Stimulated activated CD4-positive, alpha-beta T cell treated with anti-CD3 and anti-CD28 coated beads, Interleukin-12 subunit alpha, Interleukin-12 subunit beta, amount 100 ng/mL, for 48 hours (primary cell): ENCODE measurements at places on chromosomes 2 and 18.

- DNase-seq = no peak
Observed at GRCh38 chr2:237766340-237766739, 32.2 kb upstream of the RBM44 start.

DNA sequence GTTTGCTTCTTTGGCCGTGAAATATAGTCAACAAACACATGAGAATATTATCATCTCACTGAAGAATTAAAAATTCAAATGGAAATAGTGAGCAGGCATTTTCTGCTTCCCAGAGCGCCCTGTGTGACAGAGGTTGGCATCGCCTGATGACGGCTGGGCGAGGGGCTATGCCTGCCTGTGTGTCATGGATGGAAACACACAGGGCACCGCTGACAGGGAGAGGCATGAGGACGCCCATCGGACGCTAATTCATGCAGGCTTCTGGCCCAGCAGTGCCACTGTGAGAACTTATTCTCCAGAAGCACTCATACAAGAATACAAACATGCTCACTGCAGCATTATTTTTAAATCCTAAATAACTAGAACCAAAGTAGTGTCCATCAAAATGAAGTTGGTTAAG lies 61.4 kb upstream of the OTOS start:
- DNase-seq = no peak

GRCh38 chr18:52531836-52532235 lies 191.8 kb downstream of the DCC start:
- no peak for DNase-seq

GRCh38 chr2:226732478-226733188 lies 67.0 kb downstream of the IRS1 start:
- no peak for DNase-seq

GRCh38 chr18:12254820-12255511 lies 805 bp downstream of the CIDEA start:
- no peak for DNase-seq

GRCh38 chr2:232893834-232894233 lies 23.8 kb downstream of the SNORC start:
- no peak for DNase-seq

DNA sequence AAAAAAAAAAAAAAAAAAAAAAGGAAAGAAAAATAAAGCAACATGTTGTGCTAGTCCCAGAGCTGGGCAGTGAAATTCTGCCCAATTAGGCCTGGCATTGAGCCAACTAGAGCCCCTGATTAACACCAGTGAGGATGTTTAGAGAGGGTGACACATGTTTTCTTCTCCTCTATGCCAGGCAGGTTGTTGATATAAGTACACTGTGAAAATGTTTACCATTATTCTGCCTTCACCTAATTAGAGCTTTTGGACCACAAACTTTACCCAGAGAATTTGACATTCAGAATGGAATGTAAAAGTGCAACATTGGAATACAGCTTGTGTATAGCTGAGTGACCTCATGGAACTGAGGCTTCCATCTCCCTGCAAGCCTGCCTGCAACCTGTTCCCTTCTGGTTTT lies 95.9 kb upstream of the MSH2 start:
- no peak for DNase-seq

DNA sequence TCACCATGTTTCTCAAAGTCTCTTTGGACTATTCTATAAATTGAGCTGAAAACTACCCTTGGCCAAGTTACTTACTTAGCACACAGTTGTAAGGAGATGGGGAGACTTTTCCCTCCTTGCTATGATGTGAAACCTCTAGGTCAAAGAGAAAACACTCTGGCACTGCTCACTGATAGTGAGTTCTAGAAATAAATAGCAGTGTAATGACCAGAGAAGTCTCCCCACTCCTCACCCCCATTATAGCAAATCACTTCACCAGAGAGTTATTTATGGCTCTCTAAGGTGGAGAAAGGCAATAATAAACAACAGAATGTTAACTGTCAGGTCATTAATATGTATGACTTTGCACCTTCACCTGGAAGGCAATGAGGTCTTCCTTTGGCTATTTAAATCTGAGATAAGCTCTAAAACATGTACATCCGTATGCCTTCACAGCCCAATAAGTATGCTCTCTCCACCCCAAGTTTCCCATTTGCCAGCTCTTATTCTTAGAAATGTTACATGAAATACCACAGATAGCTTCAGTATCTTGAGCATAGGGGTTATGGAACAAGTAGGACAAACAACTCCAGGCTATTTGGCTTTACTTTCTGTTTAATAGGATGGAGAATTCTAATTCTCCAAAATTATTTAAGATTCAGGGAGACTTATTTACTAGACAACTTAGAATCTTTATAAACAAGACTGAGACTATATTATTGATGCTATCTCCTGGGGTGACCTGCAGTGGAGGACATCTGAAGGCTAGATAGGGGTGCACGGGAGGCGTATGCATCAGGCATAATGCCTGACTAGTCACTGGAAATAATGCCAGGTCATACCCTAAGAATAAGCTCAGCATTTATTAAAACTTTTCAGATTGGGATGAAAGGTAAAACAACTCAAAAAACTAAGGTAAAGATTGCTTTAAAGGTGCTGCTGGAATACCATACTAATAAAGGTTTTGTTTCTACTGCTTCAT lies 65.3 kb upstream of the DTNB start:
- no peak for DNase-seq

GRCh38 chr2:17614174-17614930 lies 73.9 kb downstream of the VSNL1 start:
- no peak for DNase-seq
